ENCODE measurements at places on chromosomes 3 and 15. TPM values are rescaled to one million over a fixed set of nuclear protein-coding genes. Genes with fewer than 3 reads are reported as not detected.

The C3orf38 gene
- 36.5 TPM for total RNA-seq

- no peaks in the 10 kb centered on the region for H3K36me3 ChIP-seq
- H3K4me1 ChIP-seq: no peaks in the 10 kb centered on the region
- DNase-seq: no peak
- no peaks in the 10 kb centered on the region for H3K27me3 ChIP-seq
These were observed 38.3 kb downstream of the MITF start for GRCh38 chr3:69777582-69777967.

The MASP1 gene
- total RNA-seq: not detected

DNA sequence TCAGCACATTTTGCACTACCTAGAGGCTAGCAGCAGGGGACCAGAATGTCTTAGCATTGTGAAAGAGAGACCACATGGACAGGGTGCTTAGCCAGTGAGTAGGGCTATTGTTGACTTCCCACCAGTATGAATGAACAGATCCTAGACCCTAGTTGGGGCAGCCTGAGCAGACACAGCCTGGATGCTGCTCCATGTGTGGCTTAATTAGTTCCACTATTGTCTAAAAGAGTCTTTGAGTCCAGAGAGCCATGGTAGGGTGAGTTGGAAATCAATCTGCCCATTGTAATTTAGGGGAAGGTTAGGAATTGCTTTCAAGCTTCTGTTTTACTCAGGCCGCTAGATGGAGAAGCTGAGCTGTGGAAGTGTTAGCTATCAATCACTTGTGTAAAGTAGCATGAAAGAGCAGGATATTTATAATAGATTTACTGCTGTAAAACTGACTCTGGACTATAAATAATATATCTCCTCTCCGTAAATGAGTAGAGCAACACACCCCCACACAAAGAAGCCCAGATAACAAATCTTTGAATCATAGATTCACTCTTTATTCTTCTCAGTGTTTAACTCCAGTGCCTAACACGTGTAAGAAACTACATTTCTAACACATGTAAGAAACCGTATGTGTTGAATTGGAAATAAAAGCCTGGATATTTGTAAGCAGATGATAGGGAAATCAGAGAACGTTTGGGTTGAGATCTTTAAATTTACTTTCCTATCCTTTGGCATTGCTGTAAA, 4.1 kb upstream of the GCSAM start:
- peaks cover 58% of the 10 kb centered on the region for H3K4me1 ChIP-seq
- peak; percentile 50 for DNase-seq
- H3K27me3 ChIP-seq: no peaks in the 10 kb centered on the region

GRCh38 chr15:49110158-49110944, 45.0 kb downstream of the COPS2 start:
- H3K4me1 ChIP-seq: no peaks in the 10 kb centered on the region
- H3K27ac ChIP-seq: no peak overlapping the region
- no peak for DNase-seq
- no peak overlapping the region for H3K4me3 ChIP-seq

The DNASE1L3 gene
- not detected for total RNA-seq

The SMC4 gene
- 72.0 TPM for total RNA-seq

- H3K27ac ChIP-seq: no peak overlapping the region
- no peaks in the 10 kb centered on the region for H3K4me1 ChIP-seq
- H3K27me3 ChIP-seq: no peaks in the 10 kb centered on the region
- H3K36me3 ChIP-seq: no peaks in the 10 kb centered on the region
- no peak for DNase-seq
These were observed 103.6 kb downstream of the ECT2 start for GRCh38 chr3:172853921-172854666.

- no peaks in the 10 kb centered on the region for H3K36me3 ChIP-seq
- no peaks in the 10 kb centered on the region for H3K27me3 ChIP-seq
- no peak overlapping the region for H3K4me3 ChIP-seq
These were observed 39.6 kb downstream of the TGM4 start for GRCh38 chr3:44913868-44914468.

The TRIM71 gene
- total RNA-seq: not detected
